ENCODE measurements at places on chromosomes 6 and 20.

DNA sequence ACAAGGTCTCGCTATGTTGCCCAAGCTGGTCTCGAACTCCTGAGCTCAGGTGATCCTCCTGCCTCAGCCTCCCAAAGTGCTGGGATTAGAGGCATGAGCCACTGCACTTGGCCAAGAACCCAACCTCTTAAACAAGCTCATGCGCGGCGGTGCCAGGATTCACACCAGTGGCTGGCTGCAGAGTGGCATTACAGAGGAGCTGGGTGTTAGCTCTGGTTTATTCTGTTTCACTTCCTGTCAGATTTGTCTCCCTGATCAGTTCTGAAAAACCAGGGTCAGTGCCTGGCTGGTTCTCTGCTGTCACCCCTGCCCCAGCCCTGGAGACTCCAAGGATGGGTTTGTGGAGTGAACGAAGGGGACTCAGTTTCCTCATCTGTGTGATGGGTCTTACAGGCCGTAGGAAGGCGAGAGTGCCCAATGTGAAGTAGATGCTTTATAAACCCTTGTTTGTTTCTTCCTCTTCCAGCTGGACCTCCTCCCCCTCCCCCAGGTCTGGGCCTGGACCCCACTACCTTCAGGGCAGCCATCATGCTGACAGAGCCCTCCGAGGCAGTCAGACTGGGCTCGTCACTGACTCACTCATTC is 63.4 kb downstream of the UBE2V1 start:
- DNase-seq = no peak

- no peak for DNase-seq
Observed at GRCh38 chr6:122696079-122696478, 83.4 kb upstream of the FABP7 start.

DNA sequence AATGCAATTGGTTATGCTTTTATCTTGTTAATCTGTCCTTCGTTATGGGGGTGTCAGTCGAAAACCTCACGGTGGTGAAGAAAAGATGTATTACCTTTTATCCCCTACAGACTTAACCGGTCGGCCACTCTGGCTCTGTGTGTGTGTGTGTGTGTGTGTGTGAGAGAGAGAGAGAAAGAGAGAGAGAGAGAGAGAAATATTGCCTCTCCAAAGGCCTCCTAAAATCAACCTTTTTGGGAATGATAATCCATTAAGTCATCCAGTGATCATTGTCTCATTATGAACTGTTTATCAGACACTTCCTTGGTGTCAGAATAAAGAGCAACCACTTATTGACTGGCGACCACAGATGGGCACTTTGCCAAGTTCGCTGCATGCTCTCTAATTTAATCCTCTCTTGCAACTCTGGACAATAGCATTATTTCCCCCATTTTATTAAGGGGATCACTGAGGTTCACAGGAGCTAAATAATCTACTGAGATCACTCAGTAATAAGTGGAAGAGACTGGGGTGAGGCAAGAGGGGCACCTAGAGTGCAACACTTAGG is 30.7 kb downstream of the SLC35D3 start:
- no peak for DNase-seq

DNA sequence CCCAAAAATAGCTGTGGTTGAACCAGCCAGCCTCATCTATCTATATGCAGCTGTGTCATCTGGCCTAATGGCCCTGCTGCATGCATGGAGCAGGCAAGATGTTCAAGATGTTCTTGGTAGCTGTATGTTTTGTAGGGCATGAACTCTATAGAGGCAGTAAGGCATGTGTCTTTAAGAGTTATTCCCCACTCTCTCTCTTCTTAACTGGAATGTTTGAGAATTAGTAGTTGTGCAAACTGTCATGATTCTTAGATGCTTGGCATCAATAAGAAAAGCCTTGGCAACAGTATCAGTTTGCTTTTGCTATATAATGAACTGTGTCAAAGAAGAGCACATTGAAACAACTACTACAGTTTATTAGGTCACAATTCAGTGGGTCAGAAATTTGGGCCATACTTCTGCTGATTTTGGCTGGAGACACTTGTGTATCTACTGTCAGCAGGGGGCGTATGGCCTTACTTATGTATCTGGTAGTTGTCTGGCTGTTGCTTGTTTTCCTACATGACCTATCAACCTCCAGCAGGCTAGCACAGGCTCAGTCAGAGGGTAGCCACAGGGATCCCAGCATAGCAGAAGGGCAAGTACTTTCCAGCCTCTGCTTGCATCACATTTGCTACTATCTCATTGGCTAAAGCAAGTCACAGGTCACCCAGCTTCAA is 56.1 kb upstream of the LAMP5 start:
- no peak for DNase-seq

GRCh38 chr6:44475779-44476434 is 88.4 kb downstream of the CDC5L start:
- peak; percentile 19 for DNase-seq

DNA sequence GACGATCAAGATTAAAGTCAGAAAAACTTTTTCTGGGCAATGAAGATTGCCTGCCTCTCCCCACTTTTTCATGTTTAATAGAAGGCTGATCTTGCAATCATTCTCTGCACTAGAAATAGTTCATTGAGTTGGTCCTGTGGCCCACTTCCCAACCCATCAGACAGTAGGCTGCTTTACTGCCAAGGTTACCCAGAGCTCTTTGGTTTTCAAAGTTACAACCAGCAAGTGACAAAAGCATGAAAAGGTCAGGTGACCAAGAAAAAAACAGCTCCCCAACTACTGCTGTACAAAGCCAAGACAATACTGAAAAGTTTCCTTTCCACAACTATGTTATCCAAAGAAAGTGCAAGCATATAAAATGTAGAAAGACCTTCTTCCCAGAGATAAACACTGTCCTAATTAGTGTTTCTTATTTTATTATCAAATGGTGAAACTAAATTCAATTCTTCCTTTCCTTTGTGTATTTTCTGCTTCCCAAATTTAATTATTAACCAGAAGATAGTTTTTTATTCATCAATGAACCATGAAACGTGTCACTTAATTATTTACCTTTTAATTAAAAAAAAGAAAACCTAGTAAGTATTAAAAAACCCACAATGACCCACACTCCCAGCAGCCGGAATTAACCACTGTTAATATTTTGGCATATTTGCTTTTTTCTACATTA is 16.6 kb downstream of the DNAAF9 start:
- DNase-seq = no peak

- no peak for DNase-seq
Observed at GRCh38 chr6:133512410-133513016, 271.4 kb downstream of the EYA4 start.

DNA sequence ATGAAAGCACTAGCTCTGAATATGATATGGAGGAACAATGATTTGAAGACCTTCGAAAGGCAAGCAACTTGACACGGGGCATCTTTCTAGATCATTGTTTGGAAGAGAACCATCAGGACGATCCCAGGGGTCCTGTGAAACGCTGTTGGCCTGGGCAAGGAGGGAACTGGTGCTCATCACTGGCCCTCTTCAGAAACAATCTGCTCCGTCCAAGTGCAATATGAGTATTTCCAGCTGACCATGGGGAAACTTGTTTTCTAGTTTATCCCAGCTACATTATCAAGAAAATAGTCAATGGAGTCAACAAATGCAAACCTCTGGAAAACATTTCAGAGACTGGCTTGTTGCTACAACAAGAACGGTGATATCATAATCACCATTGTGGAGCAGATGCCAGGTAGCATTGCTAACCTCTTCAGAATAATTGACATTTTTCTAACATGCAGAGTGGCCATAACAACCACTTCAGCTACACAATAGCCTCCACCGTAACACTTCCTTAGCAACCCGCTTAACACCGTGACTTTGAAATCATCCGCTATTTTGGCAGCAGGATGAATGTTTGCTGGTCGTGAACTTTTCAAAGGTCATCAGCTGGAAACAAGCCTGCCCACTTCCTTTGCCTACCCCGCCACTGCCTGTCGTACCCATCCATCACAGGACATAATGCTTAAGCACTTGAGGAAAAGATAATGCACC is 112.0 kb upstream of the PDE10A start:
- no peak for DNase-seq

GRCh38 chr6:16306334-16306733 is 67.9 kb downstream of the GMPR start:
- DNase-seq = no peak

- DNase-seq = no peak
Observed at GRCh38 chr6:111803804-111804203, 69.4 kb downstream of the FYN start.

DNA sequence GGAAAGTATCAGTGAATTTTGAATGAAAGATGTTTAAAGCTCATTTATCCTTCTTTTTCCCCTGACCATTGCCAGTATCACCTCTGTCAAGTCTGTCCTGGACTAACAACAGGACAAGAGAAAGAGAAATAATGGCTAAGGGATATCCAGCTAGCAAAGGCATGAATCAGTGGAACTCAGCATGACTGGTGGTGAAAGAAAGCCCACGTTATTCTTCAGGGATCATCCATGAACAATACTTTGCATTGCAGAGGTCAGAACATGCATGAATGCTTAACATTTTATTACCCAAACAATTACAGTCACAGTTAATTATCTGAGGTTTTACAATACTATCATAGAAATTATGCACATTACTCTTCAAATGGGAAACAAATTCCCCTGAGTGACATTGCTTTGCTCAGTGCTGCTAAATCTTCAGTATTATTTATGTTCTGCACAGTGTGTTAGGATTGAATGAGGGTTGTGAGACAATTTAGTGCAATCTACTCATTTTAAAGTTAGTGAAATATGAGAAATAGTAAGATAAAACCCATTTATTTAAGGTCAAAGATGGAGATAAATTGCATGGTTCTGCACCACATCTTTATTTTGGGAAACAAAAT is 350.7 kb downstream of the KHDRBS2 start:
- no peak for DNase-seq

DNA sequence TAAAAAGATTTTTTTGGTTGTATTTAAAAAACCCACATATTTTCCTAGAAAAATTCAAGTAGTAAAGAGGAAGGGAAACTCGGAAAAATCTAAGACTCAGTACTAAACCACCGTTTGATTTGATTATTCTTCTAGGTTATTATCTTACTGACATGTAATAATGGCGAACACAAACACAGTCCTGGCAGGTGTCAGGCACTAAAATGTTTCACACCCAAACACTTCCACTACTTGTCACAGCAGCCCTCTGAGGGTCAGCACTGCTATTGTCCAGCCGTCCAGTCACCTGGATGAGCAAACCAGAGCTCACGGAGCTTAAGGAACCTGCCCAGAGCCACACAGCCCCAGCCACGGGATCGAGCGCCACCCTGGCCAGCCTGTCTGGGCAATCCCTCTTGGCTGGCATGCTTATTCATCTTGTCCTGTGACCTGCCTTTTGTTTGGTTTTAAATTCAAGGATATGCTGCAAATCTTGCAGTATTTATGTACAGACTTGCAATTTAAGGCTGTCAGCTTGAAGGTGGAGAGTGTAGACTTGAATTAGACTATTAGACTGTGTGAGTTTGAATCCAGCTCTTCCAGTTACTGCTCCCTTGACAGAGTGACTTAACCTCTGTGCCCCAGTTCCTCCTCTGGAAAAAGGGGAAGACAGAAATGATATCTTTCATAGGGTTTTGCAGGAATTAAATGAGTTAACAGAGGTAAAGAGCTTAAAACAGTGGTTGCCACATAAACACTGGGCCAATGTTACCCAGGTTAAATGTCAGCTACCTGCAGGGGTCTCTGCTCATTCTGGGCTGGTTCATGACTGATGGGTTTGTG is 82.2 kb downstream of the CDYL start:
- no peak for DNase-seq

DNA sequence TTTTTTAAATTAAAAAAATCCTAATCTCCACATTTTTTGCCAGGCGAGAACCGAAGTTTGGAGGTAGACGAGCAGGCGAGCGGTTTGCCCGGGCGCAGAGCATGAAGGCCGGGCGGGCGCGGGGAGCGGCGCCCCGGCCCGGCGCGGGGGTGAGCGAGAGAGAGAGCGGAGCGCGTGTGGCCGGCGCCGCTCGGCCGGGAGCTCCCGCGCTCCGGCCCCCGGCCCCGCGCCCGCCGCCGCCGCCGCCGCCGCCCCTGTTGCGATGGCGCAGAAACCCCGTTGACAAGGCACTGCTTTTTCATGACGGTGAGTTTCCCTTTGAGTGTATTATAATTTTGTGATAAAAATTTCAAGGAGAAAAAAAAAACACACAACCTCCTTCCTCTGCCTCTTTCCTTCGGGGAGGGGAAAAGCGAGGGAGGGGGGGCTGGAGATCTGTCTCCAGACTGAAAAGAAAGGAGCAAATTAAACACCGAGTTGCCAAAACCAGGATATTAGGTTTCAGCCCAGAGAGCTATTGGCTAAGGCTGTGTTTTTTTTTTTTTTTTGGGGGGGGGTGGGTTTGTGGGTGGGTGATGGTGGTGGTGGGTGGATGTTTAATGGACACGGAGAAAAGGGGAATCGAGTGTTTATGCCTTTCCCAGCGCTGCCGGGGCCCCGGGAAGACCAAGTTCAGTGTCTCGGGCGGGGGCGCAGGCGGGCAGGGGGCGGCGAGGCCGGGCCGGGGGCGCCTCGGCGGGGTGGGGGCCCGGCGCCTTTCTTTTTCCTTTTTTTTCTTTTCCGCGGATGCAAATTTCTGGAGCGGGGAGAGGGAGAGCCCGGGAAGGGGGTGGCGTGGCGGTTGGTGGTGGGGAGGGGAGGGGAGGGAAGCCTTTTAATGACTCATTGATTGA is at the start of gene BICRAL:
Gene BICRAL (plus strand): TSS at position 257 of the 893 bp plus-strand sequence. CDS start 39,971 bp downstream, outside the sequence.
- DNase-seq = peak; percentile 40

DNA sequence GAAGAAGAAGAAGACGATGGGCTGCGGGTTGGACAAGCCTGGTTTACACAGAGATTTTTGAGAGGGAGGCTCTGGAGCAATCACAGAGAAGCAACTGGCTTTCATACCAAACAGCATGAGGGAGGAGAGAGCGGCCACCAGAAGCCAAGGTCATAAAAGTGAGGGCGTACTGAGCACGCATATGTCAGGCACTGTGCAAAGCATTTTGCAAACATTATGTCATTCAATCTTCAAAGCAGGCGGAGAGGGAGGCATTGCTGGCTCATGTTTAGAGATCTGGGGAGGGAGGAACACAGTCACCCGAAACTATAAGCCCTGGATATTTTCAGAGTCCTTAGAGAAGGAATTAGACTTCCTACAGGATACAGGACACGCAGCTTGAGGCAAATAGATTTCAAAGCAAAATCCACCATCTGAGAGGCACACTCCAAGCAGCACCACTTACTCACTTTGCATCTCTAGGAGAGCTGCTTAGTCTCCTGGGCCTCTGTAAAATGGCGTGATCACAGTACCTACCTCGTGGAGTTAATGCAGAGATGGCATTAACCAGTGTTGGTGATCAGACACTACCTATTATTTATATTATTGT is 24.6 kb downstream of the RAMACL start:
- no peak for DNase-seq

- no peak for DNase-seq
Observed at GRCh38 chr20:49278818-49279676, 1.2 kb upstream of the ZNFX1 start.

DNA sequence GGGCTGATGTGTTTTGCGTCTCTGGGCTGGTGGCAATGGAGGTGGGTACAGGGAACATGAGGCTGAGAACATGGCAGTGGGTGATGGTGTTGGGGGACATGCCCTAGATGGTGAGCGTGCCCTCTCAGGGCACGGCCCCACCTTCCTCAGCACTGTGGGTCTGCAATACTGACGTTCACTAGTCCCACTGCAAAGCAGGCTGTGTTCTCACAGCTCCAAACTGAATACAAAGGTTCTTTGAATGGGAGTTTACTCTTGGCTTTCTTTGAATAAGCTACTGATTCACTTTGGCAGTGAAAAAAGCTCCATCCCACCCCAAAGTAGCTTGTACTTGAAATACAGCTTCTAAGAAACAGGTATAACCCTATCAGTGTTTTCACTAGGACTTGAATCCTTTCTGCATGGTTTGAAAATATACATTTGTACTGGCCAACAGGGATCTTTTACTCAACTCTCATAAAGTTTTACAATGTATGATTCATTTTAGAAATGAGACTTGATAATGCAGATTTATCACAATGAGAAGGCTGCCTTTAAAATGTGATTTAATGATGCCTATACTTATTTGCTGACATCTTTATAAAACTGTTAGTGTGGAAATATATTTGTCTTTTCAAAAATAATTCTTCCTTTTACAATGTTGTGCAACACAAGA is 400.7 kb downstream of the ZFAND3 start:
- no peak for DNase-seq

All from activated CD8-positive, alpha-beta memory T cell treated with anti-CD3 and anti-CD28 coated beads for 4 hours (primary cell).